MM.1S (cell line): ENCODE measurements at places on chromosomes 3 and 15.

DNA sequence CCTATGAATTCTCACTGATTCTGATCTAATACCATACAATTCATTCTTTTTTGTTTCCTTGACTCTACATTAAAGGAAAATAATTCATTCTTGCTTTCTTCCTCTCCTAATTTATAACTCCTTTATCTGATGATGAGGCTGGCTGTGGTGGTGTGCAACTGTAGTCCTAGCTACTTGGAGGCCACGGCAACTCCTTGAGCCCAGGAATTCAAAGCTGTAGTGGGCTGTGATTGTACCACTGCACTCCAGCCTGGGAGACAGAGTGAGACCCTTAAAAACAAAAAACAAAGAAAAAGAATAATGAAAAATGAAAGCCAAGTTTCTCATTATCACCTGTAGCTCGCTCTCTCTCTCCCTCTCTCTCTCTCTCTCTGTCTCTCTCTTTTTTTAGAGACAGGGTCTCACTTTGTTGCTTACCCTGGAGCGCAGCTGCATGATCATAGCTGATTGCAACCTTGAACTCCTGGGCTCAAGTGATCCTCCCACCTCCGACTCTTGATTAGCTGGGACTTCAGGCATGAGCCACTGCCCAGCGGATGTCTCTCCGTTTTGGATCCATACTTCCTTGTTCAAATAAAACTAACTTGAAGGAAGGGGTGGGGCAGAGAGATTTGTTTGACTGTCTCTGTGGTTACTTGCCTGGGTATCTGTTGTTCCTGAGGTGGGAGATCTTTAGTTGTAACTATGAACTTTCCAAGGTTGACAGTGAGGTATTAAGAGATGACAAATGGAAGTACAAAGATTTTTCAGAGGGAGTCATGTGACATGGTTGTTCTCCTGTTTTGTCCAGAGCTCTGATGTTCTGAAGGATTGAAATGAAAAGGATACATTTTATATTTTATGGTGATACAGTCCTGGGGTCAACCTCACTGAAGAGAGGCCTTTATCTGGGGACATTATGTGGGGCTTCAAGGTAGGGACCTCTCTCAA is 46.9 kb downstream of the STARD9 start:
- DNase-seq = no peak

GRCh38 chr3:30544812-30545211 is 61.6 kb upstream of the TGFBR2 start:
- no peak for DNase-seq

GRCh38 chr3:142660383-142660782 is 63.5 kb upstream of the TRPC1 start:
- DNase-seq = no peak

- DNase-seq = no peak
These were observed 674 bp upstream of the MECOM start for GRCh38 chr3:169663951-169664820.

GRCh38 chr3:130389743-130390478 is 44.4 kb downstream of the COL6A5 start:
- no peak for DNase-seq

DNA sequence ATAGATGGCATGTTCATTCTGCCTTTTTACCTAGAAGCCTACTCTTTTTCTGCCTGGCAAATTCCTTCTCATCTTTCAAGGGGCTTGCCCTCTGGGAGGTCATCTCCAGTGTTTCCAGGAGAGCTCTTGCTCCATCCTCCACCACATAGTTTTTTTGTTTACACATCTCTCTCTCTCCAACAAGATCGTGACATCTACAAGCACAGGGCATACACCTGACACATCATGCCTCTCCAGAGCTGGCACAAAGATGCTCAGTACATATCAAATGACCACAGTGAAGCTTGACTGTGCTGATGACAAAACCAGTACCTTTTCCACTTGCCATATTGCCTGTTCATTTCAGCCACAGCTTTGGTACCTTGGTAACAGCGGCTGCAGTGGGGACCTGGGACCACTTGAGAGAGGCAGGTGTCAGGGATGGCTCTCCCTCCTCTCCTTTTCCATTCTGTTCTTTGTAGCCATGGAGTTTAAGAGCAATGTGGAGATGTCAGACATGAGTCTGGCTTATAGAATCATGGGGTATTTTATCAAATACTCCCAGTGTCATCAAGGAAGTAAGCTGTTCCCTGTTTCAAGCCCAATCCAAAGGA is 15.4 kb downstream of the ALPK3 start:
- DNase-seq = no peak

DNA sequence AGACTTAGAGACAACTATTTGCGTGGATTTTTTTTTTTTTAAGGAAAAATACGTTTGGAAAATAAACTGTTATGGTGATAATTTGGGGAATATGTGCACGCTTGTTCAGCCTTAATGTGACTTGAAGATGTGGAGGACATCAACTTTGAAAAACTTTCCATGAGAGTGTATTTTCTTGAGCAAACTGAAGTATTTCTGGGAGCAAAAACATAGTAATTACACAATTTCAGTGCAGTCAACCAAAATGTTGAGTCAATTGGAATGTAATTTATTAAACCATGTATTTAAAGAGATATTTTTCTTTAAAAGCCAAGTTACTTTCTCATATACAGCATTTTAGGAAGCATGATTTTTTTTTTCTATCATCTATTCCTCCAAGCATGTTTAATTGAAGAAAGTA is 80.3 kb upstream of the FLNB start:
- no peak for DNase-seq
